ENCODE measurements at places on chromosomes 1 and 21. TPM values are rescaled to one million over a fixed set of nuclear protein-coding genes. Genes with fewer than 3 reads are reported as not detected.

DNA sequence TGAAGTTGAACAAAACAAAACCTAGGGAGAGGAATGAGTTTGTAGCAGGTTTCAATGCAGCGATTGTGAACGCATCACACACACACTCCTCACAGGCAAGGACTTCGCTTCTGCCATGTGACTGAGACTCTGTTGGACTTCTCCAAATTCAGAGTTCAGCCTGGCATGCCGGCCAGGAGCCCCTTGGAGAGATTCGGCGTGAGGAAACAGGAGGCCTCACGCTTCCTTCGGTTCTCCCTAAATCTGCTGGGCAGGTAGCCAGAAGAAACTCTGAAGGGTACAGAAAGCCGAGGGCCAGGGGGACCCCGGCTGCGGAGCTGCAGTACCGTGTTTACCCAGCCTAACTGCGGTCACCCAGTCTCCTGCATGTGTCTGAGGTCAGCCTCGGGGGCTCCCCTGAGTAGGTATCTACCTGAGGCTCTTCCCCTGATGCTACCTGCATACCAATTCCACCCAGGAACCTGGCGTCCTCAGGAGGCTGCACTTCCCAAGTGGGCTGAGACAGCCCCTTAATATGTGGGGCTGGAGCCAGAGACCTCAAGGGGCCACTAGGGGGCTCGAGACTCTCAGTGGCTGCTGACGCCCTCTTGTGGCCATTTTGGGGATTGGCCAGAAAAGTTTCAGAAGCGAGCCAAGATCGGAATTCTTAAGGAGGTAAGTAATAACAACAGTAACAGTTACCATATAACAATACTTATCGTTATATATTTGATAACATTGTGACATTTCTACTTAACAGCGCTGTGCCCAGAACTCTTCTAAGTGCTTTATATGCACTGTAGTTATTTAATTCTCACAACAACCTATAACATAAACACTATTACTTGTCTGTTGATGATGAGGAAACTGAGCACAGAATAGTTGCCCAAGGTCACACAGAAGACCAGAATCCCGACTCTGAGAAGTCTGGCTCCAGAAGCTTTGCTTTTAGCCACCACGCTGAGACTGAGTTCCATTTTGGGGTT, 2.7 kb upstream of the ANXA9 start:
- H3K36me3 ChIP-seq: no peaks in the 10 kb centered on the region
- peak overlapping the region; percentile 41 for H3K4me3 ChIP-seq
- DNase-seq: peak; percentile 82

- no peaks in the 10 kb centered on the region for H3K27me3 ChIP-seq
- peak overlapping the region; percentile 97 for H3K27ac ChIP-seq
- peak; percentile 92 for DNase-seq
Observed at GRCh38 chr1:109546311-109547109, 1.9 kb upstream of the GNAI3 start.

Gene TOMM20
- total RNA-seq: 54.1 TPM

DNA sequence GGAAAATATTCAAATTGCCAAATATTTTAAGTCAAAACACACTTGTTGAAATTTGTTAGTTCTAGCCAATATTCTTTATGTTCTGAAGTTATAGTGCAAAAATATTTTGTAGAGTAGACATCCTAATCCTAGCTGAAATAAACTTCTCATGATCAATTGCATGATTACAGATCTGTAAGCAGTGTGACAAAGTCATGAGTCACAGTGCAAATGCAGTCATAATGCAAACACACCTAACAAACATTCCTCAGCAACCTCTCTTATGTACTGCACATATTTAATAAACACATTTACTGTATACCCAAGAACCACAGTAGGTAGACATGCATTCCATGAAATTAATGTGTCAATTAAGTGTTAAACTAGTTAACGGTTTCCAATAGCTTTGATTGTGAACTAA, 1857.4 kb downstream of the NCAM2 start:
- H3K4me3 ChIP-seq: no peak overlapping the region
- no peaks in the 10 kb centered on the region for H3K27me3 ChIP-seq
- DNase-seq: no peak
- H3K36me3 ChIP-seq: no peaks in the 10 kb centered on the region
- H3K4me1 ChIP-seq: no peaks in the 10 kb centered on the region

DNA sequence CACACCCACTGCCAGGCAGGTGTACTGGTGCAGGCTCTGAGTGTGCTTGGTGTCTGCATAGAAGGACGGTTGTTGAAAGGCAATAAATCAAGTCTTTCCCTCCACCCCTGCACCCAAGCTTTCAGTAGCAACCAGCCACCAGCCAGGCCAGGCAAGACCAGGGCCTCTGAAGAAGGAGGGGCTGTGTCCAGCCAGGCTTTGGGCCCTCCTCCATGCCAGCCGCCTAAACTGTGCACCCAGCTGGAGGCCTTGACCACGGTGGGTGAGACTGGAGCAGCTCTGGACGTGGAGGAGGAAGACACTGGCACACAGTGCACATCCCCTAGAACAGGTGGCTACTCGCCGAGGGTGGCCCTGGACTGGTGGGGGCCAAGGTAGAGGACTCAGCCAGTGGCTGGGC, 4.9 kb downstream of the OLIG2 start:
- H3K4me3 ChIP-seq: no peak overlapping the region
- H3K36me3 ChIP-seq: no peaks in the 10 kb centered on the region
- DNase-seq: no peak
- H3K4me1 ChIP-seq: no peaks in the 10 kb centered on the region
- H3K27ac ChIP-seq: no peak overlapping the region

Gene SRM
- 13.1 TPM for total RNA-seq
